Bronchial epithelial cell (primary cell): ENCODE measurements at places on chromosomes 6 and 20. TPM values are rescaled to one million over a fixed set of nuclear protein-coding genes. Genes with fewer than 3 reads are reported as not detected.

- DNase-seq, result no peak
Observed at GRCh38 chr6:107344383-107344782, 115.0 kb downstream of the PDSS2 start.

GRCh38 chr6:157420497-157420896, 39.5 kb downstream of the ZDHHC14 start:
- DNase-seq, result no peak

- no peak for DNase-seq
Observed at GRCh38 chr6:32064706-32065105, 26.5 kb downstream of the CYP21A2 start.

MMP24OS gene
- total RNA-seq, result 5.0 and 6.9 TPM in 2 replicates

MAP7 gene
- 30.8 and 50.4 TPM in 2 replicates for total RNA-seq

HTR1E gene
- not detected in 2 replicates for total RNA-seq
